Suppressor macrophage treated with lipopolysaccharide for 1 hour (primary cell): ENCODE measurements at places on chromosomes 7 and 10.

GRCh38 chr10:100024748-100025147 is 15.0 kb upstream of the DNMBP start:
- no peak for DNase-seq

- DNase-seq, result no peak
Measured at GRCh38 chr7:70018700-70019099, 420.4 kb downstream of the AUTS2 start.

- DNase-seq, result no peak
Measured at GRCh38 chr10:129706523-129706922, 239.5 kb downstream of the MGMT start.

DNA sequence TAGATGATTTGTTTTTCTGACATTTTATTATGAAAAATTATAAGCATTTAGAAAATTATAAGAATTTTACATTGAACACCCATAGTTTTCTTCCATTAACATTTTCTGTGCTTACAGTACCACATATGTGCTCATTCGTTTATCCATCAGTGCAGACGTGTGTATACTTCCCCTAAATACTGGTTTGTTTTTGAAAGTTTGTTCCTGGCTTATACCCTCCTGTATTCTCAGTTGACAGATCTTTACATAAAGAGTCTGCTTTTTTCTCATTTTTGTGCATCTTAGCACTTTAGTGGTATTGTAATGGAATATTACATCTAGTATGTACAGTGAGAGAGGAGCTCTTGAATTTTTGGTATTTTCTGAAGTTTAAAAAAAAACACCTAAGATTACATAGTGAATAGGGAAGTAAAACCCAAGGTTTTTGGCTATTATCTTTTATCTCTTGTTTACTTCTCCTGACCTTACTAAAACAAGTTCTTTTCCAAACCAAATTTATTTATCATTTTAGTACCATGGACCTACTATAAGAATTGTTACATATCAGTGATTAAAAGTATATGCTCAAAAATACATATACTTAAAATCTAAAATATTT is 8.1 kb downstream of the DLD start:
- DNase-seq, result no peak

- no peak for DNase-seq
Measured at GRCh38 chr10:11209830-11210181, 192.1 kb downstream of the CELF2 start.

- no peak for DNase-seq
Measured at GRCh38 chr7:18754766-18755165, 259.2 kb downstream of the HDAC9 start.

GRCh38 chr10:130233035-130233360 is 96.8 kb downstream of the GLRX3 start:
- DNase-seq, result no peak

GRCh38 chr7:38398725-38399321 is 125.4 kb upstream of the TARP start:
- DNase-seq, result peak; percentile 59

DNA sequence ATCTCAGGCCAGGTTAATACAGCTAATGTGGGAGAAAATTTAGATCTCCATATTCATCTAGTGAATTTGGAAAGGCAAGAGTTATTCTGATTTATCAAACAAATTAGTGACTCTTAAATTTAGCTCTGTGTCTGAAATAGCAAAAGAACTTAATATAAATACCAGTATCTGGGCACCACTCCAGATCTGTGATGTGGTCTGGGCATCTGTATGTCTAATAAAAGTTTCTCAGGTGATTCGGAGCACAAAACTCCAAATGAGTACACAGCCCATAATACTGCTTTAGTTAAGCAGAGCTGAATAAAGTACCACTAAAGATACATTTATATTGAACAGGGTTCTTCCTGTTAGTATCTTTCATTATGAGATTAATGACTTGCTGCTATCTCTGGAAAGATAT is 261.4 kb downstream of the BAMBI start:
- DNase-seq, result no peak

DNA sequence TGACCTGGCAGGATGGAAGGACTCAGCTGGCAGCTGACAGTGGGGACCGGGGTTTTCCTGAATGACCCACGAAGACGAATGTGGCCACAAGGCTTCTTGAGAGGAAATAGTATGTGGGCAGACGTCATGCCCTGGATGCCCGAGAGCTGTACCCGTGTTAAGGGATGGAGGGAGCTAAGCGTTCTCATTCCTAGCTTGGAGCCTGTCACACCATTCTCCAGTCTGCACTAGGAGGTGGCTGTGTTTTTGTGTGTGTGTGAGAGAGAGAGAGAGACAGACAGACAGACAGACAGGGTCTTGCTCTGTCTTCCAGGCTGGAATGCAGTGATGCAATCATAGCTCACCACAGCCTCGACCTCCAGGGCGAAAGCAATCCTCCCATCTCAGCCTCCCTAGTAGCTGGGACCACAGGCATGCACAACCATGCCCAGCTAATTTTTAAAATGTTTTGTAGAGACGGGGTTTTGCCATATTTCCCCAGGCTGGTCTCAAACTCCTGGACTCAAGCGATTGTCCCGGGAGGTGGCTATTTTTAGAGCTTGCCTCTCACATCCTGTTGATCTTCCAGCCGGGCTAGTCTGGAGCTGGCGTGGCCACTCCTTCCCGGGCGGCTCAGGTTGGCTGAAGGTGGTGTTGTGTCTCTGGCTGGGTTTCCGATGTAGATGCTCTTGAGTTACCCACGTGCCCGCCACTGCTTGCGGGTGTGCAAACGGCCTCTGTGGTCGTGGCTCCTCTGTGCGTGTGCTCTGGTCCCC is 2.1 kb downstream of the AMZ1 start:
- peak; percentile 83 for DNase-seq

- no peak for DNase-seq
Measured at GRCh38 chr7:81045491-81046030, 126.7 kb upstream of the SEMA3C start.

GRCh38 chr7:102834466-102834865 is 78.3 kb upstream of the LRRC17 start:
- no peak for DNase-seq

- DNase-seq, result no peak
Measured at GRCh38 chr7:17745610-17746009, 194.7 kb downstream of the SNX13 start.

- DNase-seq, result no peak
Measured at GRCh38 chr7:46163246-46163645, 242.2 kb upstream of the IGFBP3 start.

DNA sequence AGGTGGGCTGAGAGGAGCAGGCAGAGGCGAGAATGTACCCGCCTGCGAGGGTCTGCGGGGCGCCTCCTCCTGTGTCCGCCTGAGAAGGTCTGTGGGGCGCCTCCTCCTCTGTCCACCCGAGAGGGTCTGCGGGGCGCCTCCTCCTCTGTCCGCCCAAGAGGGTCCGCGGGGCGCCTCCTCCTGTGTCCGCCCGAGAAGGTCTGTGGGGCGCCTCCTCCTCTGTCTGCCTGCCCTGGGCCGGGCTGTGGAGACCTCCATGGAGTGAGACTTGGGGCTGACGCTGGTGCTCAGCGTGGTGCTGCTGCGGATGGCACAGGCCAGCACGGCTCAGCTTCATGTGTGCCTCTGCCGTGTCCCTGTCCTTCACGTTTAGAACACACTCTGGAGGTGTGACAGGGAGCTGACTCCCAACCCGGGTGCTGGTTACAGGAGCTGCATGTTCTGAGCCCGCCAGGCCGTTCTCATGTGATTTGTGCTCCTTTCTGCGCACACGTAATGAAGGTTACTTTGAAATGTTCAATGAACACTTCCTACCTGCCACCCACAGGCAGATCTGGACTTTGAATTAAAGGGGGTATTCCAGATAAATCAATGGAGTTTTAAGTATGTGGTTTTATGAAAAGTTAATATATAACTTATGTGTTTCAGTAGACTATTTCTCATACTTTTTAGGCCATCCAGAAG is 20.5 kb upstream of the GET4 start:
- DNase-seq, result no peak

DNA sequence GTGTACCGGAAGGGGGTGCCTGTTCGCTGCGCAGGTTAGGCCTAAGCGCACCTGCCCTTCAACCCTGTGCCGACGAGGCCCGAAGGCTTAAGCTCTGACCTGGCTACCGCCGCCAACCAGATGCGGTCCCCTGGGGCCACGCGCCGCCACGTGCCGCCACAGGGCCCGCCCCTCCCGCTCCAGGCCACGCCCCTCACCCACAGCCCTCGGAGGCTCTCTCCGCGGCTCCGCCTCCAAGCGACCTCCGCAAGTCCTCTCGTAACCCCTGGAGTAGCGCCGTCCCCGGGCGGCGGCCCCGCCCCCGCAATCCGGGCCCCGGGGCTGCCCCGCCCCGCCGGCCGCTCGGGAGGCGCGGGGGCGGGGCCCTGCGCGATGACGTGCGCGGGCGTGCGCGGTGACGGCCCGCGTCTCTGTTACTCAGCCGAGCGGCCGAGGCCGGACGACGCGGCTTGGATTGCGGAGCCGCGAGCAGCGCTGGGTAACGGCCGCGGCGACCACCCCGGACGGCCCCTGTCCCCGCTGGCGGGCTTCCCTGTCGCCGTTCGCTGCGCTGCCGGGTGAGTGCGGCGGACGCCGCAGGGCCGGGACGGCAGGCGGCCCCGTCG is at the start of gene MAPK8:
MAPK8 (plus strand) TSS at position 413 of the 605 bp plus-strand sequence. CDS start 94,984 bp downstream, outside the sequence.
- DNase-seq, result peak; percentile 98

GRCh38 chr7:22555476-22555875 is 55.5 kb upstream of the STEAP1B start:
- no peak for DNase-seq

DNA sequence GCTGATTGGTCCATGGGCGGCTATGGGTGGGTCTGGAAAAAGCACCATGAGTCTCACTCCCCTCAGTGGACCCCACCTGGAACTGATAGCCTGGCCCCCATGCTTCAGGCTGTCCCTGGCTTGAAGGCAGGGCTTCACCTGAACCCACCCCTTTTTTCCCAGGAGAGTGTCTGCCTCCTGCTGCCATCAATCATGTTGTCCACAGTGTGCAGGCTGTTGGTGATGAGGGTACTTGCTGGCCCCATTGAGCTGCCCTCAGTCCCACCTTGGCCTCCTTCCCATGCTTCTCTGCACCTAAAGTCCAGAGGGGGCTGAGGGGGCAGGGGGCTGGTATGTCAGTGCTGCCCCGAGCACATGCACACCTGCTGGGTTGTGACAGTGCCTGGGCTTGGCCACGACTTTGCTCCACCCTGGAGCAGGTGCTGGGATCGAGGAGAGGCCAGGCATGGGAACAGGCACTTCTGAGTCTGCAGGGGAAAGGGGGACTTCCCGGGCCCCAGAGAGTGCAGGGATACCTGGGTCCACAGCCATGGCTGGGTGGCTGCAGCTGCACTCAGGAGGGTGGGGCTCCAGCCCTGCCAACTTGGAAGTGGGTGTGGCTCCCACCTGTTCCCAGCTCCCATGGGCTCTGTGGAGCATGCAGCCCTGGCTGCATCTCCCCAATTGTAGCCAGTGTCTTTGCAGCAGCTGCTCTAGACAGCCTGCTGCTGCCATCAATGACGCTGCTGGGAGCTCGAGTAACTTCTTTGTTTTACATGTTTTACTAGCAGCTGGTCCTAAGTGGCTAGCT is 56.9 kb downstream of the ADK start:
- no peak for DNase-seq

DNA sequence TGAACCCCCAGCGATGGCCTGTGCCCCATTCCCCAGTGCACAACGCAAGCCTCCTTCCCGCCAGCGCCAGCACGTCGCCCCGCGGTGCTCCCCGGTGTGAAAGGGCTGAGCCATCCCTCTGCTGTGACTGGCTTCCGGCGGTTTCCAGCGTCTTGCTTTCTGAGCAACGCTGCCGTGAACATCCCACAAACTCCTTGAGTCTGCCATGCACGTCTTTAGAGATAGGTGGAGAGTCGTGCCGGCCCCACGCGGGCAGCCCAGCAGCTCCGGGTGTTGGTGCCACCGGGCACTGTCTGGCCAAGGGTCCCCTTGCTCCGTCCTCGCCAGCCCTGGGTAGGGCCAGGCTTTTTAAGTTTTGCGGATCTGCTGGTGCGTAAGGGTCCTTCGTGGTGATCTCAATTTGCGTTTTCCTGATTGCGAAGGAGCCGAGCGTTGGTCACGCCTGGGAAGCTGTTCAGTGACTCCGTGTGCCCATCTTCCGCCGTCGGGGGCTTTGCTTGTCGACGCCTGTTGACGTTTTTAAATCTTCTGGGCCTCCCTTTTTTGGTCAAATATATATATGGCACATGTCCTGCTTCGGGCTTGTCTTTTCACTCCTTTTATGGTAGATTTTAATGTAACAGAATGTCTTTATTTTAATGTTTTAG is 70.6 kb downstream of the FOXL3 start:
- DNase-seq, result no peak

- no peak for DNase-seq
Measured at GRCh38 chr10:60044971-60045370, 138.6 kb upstream of the CCDC6 start.

GRCh38 chr7:133869556-133869955 is 257.6 kb upstream of the LRGUK start:
- DNase-seq, result no peak

DNA sequence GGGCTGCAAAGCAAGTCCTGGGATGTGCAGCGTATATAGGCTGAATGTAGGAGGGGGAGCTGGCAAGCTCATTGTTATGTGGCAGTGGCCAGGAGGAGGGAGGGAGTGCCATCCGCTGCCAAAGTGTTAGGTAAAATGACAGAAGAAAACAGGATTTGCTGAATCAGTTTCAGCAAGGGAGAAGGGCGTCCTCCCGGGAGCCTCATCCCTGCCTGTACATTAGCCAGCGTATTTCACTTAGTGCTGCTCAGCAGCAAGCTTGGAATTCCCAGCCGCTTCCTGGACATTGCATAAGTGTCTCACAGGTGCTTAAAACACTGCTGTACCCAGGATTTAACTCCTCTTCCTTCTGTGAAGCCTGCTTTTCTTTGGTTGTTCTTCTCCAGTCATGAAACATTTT is 2.5 kb downstream of the NIPSNAP2 start:
- no peak for DNase-seq

GRCh38 chr7:140390466-140391190 is 7.7 kb downstream of the SLC37A3 start:
- DNase-seq, result peak; percentile 78

- no peak for DNase-seq
Measured at GRCh38 chr10:63008491-63008890, 124.6 kb upstream of the NRBF2 start.

GRCh38 chr7:116354171-116354545 is 143.8 kb downstream of the TES start:
- DNase-seq, result no peak

- no peak for DNase-seq
Measured at GRCh38 chr7:44766416-44766801, 17.8 kb downstream of the ZMIZ2 start.

- DNase-seq, result peak; percentile 21
Measured at GRCh38 chr7:55432939-55433784, 68.0 kb downstream of the LANCL2 start.

DNA sequence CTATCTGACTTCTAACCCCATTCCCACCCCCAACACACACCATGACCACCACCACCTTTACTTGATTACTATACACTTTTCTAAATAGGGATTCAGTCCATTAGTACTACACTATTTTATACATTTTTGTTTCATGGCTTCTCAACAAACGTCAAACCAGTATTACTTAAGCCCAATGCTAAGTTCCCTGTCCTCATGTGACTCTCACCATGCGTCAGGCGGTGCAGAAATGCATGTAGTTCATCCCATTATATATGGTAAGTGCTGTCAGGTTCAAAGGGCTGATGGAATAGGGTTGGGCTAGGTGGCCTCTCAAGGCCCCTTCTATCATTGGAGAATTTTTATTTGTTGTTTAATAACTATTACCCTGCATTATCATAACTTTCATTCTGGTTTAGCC is 19.5 kb upstream of the VPS41 start:
- peak; percentile 28 for DNase-seq
